Endothelial cell (in vitro differentiated cells): ENCODE measurements at places on chromosomes 12 and 14.

- peaks cover 6% of the 10 kb centered on the region for H3K4me1 ChIP-seq
- no peak overlapping the region for H3K4me3 ChIP-seq
- no peak for DNase-seq
- H3K27me3 ChIP-seq = no peaks in the 10 kb centered on the region
These were observed 111.4 kb downstream of the DACT1 start for GRCh38 chr14:58749066-58749669.

DNA sequence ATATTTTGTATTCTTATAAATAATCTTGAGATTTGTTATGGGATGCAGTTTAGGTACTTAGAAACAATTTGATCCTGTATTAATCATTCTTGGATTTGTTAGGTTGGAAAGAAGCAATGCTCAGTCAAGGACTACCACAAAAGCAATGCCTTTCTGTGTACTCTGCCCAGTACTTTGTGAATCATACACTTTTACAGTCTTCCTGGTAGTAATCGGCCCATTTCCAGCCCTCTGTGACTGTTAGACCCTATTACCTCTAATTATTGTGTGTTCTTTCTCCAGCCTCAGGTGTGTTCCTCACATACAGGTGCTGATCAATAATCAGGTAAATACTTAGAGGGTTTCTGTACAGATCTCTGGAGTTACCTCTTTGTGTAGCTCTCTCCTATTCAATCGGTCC, 609.0 kb downstream of the KCNH5 start:
- DNase-seq = no peak
- H3K27me3 ChIP-seq = peaks cover 6% of the 10 kb centered on the region
- H3K36me3 ChIP-seq = no peaks in the 10 kb centered on the region
- no peak overlapping the region for H3K27ac ChIP-seq
- H3K4me1 ChIP-seq = no peaks in the 10 kb centered on the region

DNA sequence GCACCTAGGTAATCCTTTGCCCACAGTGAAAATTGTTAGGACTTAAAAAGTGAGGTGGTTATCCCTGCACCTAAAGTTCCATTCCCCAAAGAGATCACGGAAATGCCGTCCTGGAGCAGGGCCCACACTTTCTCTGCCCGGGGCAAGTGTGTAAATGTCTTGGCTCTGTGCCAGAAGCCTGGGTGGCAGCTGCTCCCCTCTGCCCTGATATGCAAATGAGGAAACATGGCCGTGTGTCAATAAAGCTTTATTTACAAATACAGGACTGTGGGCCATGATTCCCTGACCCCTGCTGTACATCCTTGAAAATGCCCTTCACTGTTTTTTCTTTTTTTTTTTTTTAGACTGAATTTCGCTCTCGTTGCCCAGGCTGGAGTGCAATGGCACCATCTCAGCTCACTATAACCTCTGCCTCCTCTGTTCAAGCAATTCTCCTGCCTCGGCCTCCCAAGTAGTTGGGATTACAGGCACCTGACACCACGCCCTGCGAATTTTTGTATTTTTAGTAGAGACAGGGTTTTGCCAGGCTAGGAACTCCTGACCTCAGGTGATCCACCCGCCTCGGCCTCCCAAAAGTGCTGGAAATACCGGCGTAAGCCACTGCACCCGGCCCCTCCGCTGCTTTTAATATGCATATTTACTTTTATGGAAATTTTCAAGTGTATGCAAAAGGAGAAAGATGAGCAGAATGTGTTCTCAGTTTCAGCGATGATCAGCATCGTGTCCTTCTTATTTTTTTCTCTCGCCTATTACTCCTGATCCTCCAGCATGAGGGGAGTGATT, 75.5 kb downstream of the GALNT9 start:
- H3K36me3 ChIP-seq = no peaks in the 10 kb centered on the region
- no peak overlapping the region for H3K4me3 ChIP-seq
- H3K27me3 ChIP-seq = peaks cover 8% of the 10 kb centered on the region
- H3K27ac ChIP-seq = no peak overlapping the region
- no peak for DNase-seq

DNA sequence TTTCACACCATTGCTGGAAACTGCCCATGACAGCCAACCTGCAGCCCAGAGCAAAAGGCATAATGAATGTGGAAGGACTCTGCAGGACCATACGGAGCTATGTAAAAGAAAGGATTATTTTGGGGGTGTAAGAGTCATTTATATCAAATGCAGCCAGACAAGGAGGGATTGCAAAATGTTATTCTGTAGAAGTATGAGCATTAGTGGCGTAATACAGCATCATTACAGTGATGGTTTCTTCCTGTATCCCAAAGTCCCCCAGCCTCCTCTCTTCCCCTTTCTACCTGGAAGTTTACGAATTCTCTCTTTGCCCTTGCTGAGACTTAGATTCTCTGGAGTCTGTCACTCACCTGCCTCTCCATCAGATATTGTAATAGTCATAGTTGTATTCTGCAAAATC, 89.9 kb downstream of the BORCS5 start:
- peaks cover 16% of the 10 kb centered on the region for H3K4me1 ChIP-seq
- H3K27me3 ChIP-seq = no peaks in the 10 kb centered on the region
- no peak for DNase-seq
- H3K4me3 ChIP-seq = no peak overlapping the region
- no peak overlapping the region for H3K27ac ChIP-seq

GRCh38 chr12:119940897-119941296, 48.1 kb upstream of the BICDL1 start:
- no peak overlapping the region for H3K27ac ChIP-seq
- H3K4me3 ChIP-seq = no peak overlapping the region
- H3K4me1 ChIP-seq = no peaks in the 10 kb centered on the region
- H3K27me3 ChIP-seq = no peaks in the 10 kb centered on the region
- DNase-seq = no peak

DNA sequence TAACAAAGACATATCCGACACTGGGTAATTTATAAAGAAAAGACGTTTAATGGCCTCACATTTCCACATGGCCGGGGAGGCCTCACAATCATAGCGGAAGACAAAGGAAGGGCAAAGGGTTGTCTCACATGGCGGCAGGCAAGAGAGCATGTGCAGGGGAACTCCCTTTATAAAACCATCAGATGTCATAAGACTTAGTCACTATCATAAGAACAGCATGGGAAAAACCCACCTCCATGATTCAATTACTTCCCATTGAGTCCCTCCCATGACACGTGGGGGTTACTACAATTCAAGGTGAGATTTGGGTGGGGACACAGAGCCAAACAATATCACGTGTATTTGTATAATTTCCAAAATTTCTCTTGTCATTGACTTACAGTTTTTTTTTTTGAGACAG, 5.5 kb upstream of the LMNTD1 start:
- H3K27me3 ChIP-seq = peaks cover 3% of the 10 kb centered on the region
- DNase-seq = no peak
- no peaks in the 10 kb centered on the region for H3K4me1 ChIP-seq
- no peak overlapping the region for H3K4me3 ChIP-seq

GRCh38 chr14:72054911-72055310, 122.7 kb downstream of the RGS6 start:
- H3K4me1 ChIP-seq = peaks cover 9% of the 10 kb centered on the region
- no peak overlapping the region for H3K4me3 ChIP-seq
- DNase-seq = no peak
- no peaks in the 10 kb centered on the region for H3K36me3 ChIP-seq

- no peak overlapping the region for H3K4me3 ChIP-seq
- no peak for DNase-seq
- no peaks in the 10 kb centered on the region for H3K4me1 ChIP-seq
- H3K36me3 ChIP-seq = no peaks in the 10 kb centered on the region
These were observed 55.0 kb downstream of the IGF1 start for GRCh38 chr12:102425109-102426039.

GRCh38 chr12:25056486-25057130, 107.7 kb upstream of the BCAT1 start:
- H3K36me3 ChIP-seq = no peaks in the 10 kb centered on the region
- H3K27ac ChIP-seq = no peak overlapping the region
- no peak overlapping the region for H3K4me3 ChIP-seq
- H3K4me1 ChIP-seq = peaks cover 3% of the 10 kb centered on the region
- H3K27me3 ChIP-seq = no peaks in the 10 kb centered on the region
- DNase-seq = no peak

DNA sequence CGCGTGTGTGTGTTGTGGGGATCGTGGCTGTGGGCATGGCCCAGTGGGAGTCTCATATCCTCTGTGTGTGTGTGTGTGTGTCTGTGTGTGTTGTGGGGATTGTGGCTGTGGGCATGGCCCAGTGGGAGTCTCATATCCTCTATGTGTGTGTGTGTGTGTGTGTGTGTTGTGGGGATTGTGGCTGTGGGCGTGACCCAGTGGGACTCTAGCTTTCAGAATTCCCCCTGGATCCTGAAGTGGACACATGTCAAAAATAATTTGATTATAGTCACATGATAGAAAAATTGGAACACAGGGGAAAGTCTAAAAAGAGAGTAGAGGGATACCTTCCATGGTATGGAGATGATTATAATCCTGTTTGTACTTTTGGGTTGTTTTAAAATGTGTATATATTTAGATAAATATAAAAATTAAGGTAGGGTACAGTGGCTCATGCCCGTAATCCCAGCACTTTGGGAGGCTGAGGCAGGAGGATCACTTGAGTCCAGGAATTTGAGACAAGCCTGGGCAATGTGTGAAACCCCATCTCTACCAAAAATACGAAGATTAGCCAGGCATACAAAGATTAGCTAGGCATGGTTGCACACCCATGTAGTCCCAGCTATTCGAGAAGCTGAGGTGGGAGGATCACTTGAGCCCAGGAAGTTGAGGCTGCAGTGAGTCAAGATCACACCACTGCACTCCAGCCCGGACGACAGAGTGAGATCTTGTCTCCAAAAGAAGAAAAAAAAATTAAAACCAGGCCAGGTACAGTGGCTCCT, 11.0 kb downstream of the PAPLN start:
- no peaks in the 10 kb centered on the region for H3K36me3 ChIP-seq
- H3K4me1 ChIP-seq = peaks cover 6% of the 10 kb centered on the region
- H3K27ac ChIP-seq = no peak overlapping the region
- no peak overlapping the region for H3K4me3 ChIP-seq

DNA sequence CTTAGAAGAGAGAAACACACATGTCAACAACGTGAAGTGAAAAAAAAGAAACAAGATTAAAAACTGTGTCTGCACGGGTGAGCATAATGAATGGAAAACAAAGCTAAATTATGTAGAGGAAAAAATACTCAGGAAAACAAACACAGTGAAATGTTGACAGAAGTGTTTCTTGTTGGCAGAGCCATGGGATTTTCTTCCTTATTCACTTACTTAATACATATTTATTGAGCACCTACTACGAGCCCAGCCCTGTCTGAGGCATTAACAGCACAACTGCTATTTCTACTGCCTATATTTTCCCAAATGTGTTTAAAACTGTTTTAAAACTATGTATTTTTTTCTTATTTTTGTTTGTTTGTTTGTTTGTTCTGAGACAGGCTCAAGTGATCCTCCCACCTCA, 69.9 kb downstream of the DIO3 start:
- no peak for DNase-seq
- H3K36me3 ChIP-seq = peaks cover 6% of the 10 kb centered on the region
- no peak overlapping the region for H3K27ac ChIP-seq
- H3K27me3 ChIP-seq = peaks cover 5% of the 10 kb centered on the region
- H3K4me3 ChIP-seq = no peak overlapping the region

DNA sequence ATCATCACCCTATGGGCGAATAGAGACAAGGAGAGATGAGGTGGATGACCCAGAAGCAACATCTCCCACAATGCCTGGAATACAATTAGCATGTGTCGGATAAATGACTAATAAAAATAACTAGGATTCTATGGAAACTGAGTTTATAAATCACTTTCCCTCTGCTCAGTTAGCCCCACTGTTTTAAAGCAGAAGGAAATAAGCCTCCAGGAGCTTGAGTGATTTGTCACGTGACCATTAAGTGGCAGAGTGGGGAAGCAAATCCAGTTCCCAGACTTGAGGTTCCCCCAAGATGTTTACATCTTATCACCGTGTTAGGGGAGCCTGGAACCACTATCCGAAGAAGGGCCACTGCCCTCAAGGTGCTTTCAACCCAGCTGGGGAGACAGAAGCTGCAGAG, 136.5 kb upstream of the CCND2 start:
- peaks cover 15% of the 10 kb centered on the region for H3K27me3 ChIP-seq
- H3K27ac ChIP-seq = no peak overlapping the region
- no peaks in the 10 kb centered on the region for H3K36me3 ChIP-seq
- H3K4me3 ChIP-seq = no peak overlapping the region
- H3K4me1 ChIP-seq = peaks cover 52% of the 10 kb centered on the region

- no peak overlapping the region for H3K27ac ChIP-seq
- H3K4me3 ChIP-seq = no peak overlapping the region
- no peaks in the 10 kb centered on the region for H3K27me3 ChIP-seq
- no peaks in the 10 kb centered on the region for H3K4me1 ChIP-seq
- no peak for DNase-seq
These were observed 1205.3 kb downstream of the GALC start for GRCh38 chr14:86787717-86788116.

DNA sequence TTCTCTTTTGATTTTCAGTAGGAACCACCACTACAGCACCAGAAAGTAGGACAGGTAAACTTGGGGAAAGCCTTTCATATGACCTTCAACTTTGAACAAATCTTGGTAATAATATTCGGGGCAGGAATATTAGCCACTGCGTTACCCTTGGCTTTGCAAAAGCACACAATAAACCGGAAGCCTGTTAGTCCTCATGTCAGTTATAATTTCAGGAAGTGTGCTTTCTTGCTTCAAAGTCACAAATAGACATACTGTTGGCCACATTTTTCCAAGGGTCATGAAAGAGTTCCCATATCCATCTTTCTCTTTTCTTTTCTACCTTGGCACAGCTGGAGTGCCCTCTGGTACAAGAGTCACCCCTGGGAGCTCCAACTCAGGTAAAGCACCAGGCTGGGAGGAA, 167.2 kb upstream of the CNTN1 start:
- H3K4me1 ChIP-seq = no peaks in the 10 kb centered on the region
- no peak overlapping the region for H3K27ac ChIP-seq
- H3K36me3 ChIP-seq = no peaks in the 10 kb centered on the region
- no peaks in the 10 kb centered on the region for H3K27me3 ChIP-seq

- DNase-seq = no peak
- no peak overlapping the region for H3K27ac ChIP-seq
- no peaks in the 10 kb centered on the region for H3K36me3 ChIP-seq
These were observed 88.5 kb upstream of the HSPB8 start for GRCh38 chr12:119090276-119090675.

DNA sequence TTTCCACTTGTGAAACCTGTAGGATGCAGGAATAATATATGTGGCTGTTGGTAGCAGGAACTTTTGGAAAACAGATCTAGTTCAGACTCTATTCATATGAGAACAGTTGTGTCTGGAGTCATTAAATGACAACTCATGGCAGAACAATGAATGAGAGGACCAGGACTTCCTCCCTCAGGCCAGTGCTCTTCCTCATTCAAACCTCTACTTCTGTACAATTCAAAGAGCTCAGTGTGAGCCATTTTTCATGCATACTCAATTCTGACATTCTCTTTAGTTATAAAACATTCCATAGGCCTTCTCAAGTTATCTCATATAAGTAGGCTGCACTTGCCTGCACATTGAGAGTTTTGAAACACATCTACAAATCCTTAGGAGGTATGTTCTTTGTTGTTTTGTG, 1526.6 kb upstream of the FLRT2 start:
- H3K27ac ChIP-seq = no peak overlapping the region
- no peak overlapping the region for H3K4me3 ChIP-seq
- H3K4me1 ChIP-seq = peaks cover 29% of the 10 kb centered on the region
- no peaks in the 10 kb centered on the region for H3K27me3 ChIP-seq
